ENCODE measurements at places on chromosomes 12 and 14.

DNA sequence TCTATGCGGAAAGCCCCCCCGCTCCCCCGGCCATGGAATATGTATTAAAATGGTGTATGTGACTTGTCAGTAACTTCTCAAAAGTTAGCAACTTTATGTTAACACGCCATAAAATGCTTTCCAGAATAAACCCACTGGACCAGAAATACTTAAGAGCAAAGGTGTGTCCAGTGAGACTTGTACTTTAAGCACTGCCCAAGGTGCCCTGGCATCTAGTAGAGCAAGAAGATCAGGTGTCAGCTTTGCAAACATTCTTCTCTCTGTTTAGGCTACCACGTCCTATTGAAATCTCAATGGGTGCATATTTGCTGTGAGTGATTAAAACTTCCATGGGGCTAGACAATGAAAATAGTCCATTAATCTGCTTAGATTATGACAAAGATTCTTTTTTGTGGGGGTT lies 201.2 kb downstream of the ESR2 start:
- DNase-seq: no peak

DNA sequence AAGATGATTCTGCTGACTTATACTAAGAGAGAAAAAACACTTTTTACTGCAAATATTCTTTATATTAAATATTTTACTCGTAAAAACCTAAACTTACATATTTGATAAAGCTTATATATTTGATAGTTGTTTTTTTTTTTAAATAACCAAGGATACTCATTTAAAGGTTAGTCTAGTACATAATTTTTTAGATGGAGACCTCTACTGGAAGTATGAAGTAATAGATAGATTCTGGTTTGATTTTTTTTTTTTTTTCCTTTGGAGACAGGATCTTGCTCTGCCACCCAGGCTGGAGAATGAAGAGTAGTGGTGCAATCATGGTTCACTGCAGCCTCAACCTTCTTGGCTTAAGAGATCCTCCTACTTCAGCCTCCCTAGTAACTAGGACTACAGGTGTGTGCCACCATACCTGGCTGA lies 16.4 kb downstream of the ARID2 start:
- DNase-seq: peak; percentile 26

GRCh38 chr14:50792634-50793068 lies 38.3 kb downstream of the NIN start:
- no peak for DNase-seq

- DNase-seq: peak; percentile 21
Measured at GRCh38 chr12:131736446-131737149, 25.7 kb downstream of the SFSWAP start.

GRCh38 chr14:49036984-49037516 lies 549.1 kb downstream of the RPS29 start:
- no peak for DNase-seq

- no peak for DNase-seq
Measured at GRCh38 chr12:46065412-46066166, 75.2 kb upstream of the SCAF11 start.

DNA sequence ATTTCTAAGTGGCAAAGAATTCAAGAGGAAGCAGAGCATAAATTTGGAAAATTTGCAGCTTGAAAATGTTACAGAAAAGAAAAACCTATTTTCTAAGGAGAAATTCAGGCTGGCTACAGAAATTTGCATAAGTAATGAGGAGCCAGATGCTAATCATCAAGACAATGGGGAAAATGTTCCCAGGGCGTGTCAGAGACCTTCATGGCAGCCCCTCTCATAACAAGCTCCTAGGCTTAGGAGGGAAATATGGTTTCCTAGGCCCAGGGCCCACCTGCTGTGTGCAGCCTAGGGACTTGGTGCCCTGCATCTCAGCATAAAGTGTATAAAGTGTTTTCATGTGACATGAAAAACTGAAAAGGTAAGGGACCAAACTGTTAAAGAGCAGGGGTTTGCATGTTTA lies 1796.3 kb upstream of the FLRT2 start:
- peak; percentile 52 for DNase-seq

DNA sequence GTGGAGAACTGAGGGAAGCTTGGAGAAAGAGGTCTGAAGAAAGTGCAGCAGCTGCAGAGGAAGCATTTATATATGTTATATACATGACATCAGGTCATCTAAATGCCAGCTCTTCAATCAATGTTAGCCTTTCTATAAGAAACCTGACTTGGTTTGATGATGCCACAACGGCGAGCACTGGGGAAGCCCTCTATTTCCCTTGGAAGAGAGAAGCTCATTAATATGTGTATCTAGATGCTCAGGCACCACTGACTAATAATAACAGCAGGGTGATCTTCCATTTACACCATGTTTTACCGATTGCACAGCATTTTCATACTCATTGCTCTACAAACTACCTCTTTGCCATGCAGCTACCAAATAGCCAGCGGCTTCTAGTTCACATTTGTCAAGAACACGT lies 811 bp downstream of the ACYP1 start:
- DNase-seq: no peak

GRCh38 chr12:3186546-3187215 lies 109.5 kb downstream of the TSPAN9 start:
- DNase-seq: no peak

- no peak for DNase-seq
Measured at GRCh38 chr12:21483531-21483930, 17.9 kb downstream of the RECQL start.

GRCh38 chr12:22625762-22626294 lies 857 bp downstream of the ETNK1 start:
- peak; percentile 77 for DNase-seq

- no peak for DNase-seq
Measured at GRCh38 chr14:101125313-101125712, 221.8 kb upstream of the RTL1 start.

- no peak for DNase-seq
Measured at GRCh38 chr14:48748151-48748675, 838.0 kb downstream of the RPS29 start.

GRCh38 chr12:24044941-24045703 lies 95.7 kb upstream of the SOX5 start:
- DNase-seq: no peak

DNA sequence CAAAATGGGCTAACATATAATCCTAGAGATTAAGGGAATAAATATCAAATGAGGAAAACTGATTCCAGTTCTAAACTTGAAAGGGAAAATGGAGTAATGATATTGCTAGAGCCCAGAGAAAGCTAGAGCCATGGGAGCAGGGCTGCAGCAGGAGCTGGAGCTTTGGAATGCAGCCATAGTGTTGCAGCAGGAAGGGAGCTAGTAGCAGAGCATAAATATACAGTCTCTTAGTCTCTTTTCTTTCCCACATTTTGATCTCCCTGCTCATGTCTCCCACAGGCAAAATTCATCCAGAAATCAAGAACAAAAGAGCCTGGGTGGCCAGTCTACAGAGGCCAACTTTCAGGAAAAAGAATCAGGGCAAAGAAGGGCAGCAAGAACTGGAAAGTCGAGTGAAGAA lies 253.7 kb downstream of the ATXN7L3B start:
- DNase-seq: peak; percentile 41

GRCh38 chr12:27003421-27004381 lies 10.5 kb downstream of the TM7SF3 start:
- DNase-seq: peak; percentile 32

- DNase-seq: no peak
Measured at GRCh38 chr14:33563901-33564197, 387.0 kb downstream of the EGLN3 start.

DNA sequence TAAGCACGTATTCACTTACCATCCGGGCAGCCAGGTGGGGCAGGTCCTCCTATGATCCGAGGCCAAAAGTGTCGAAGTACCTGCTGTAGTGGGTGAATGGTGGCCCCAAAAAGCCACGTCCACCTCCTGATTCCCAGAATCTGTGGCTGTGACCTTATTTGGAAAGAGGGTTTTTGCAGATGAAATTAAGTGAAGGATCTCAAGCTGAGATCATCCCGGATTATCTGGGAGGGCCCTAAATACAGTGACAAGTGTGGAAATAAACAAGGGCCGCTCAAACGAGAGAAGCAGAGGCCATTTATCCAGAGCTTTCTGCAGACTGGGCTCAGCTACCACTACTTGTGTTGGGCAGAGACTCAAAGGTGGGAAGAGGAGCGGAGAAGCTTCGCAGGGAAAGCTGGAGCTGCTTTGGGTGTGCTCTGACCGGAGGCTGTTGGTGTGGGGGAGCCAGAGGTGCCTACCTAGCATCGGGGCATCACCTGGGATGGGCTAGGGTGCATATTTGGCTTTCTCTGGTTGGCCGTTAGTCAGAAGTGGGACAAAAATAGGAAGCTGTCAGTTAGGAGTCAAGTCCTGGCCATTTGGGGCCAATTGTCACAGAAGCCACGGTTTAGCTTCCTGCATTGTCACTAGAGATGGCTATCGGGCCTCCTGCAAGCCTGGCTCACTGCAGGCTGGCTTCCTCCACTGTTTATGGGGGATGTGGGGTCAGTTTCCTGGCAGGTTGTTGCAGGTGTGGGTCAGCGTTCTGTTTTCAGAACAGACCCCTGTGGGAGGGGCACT lies 27.8 kb upstream of the DLK1 start:
- DNase-seq: no peak

DNA sequence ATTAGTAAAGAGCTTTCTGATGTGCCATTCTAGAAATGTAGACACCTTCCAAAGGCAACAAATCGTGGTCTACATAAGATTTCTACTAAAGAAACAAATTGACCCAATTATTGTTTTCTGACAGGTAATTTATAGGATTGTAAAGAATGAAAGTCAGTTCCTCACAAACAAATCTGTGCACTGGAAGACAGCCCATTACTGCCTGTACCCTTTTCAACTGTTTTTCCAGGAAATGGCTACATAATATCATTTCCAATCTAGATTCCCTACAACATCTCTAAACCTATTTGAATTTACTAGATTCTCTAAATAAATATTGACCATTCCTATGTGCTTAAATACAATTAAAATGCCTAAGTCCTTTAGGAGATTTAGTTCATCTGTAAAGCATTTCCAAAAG lies 939.1 kb downstream of the FSCB start:
- no peak for DNase-seq

DNA sequence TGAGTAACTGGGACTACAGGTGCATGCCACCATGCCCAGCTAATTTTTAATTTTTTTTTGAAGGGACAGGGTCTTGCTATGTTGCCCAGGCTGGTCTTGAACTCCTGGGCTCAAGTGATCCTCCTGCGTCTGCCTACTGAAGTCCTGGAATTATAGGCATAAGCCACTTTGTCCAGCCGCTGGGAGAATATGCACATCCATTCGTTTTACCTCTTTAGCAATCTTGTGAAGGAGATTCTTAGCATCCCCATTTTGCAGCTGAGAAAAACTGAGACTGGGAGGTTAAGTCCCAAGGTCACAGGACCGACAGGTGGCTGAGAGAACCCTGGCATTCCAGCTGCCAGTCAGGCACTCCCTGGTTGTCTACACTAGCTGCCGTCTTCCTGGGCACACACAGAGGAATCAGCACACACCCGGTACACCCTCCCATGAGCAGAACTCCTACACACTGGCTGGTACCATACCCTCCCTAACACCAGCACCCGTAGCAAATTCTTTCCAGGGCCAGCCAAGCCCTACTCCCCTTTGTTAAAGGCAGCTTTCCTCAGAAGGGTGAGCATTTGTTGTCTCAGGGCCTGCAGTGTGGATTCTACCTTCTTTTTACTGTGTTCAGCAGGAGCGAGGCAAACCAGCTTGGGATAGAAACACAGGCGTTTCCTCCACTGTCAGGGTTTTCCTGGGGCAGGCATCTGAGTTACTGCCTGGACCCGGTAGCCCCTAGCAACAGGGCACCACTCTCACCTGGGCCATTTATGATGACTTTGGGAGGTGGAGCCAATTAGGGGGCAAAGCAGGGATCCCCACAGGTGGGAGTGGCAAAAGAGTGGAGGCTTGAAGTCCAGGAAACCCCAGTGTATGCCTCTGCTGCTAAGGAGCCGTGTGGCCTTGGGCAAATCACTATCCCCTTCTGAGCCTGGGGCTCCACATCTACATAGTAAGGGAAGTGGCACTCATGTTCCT lies 70.2 kb downstream of the IRF2BPL start:
- peak; percentile 44 for DNase-seq

- no peak for DNase-seq
Measured at GRCh38 chr12:114681116-114681871, 2.7 kb downstream of the TBX3 start.

DNA sequence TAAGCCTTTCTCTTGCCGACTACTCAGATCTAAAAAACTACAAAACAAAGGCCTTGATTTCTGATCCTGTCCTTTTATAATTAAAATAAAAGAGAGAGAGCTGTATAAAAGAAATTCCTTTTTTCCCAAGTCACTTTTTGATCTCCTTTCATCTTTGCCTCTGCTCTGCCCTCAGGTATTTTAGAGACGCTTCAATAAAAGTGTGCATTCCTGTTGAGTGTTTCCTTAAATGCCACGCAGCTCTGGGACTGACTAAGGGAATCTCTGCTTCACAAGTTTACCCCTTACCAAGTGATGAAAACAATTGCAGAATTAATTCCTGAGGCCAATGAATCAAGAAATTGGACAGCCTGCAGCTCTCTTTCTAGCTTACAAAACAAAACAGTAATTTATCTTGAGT lies 1109.8 kb downstream of the TMTC2 start:
- DNase-seq: peak; percentile 21

- no peak for DNase-seq
Measured at GRCh38 chr12:92546259-92546634, 156.5 kb upstream of the PLEKHG7 start.

DNA sequence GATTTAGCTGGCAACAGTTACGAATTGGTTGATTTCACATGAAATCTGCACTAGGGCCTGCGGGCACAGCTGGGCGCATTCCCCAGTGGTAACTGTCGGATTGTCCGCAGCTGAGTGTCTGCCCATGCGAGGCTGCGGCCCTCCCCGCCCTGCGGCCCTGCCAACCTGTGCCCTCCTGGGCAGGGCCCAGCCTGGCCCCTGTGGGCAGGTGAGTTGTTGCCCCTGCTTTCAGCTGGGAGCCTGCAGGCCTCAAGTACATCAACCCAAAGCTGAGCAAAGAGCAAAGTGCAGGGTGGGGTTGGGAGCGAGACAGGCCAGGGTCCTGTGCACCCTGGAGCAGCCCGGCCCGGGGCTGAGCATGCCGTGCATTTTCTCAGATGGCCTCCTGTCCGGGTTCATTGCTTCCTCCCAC lies 89.1 kb downstream of the ADGRD1 start:
- no peak for DNase-seq

DNA sequence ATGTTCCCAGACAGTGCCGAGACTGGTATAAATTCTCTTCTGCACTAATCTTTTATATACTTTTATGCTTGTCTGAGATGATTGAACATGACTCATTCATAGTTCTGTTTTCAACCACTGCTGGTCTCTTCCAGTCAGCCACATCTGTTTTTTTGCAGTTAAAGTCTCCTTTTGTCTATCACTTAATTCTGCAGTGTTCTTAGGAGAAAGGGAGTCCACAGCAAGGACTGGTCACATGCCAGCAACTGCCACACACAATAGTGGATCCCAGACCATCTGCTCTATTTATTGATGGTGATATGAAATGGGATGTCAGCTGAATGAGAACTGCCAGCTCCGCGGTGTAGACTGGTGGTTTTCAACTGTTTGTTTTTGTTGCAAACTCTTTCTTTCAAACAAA lies 379.8 kb downstream of the MED13L start:
- DNase-seq: no peak

- DNase-seq: no peak
Measured at GRCh38 chr14:64478634-64479250, 13.4 kb downstream of the AKAP5 start.
